Activated B cell treated with CpG ODN at 0.5 μM for 24 hours (primary cell): ENCODE measurements at places on chromosomes 2 and 18. TPM values are rescaled to one million over a fixed set of nuclear protein-coding genes. Genes with fewer than 3 reads are reported as not detected.

FARP2 gene
- total RNA-seq, result 74.7 and 91.2 TPM in 2 replicates

SPP2 gene
- not detected in 2 replicates for total RNA-seq

RAPH1 gene
- total RNA-seq, result 0.11 and 0.20 TPM in 2 replicates

EFHD1 gene
- total RNA-seq, result not detected in 2 replicates

RAB6C gene
- not detected in 2 replicates for total RNA-seq

CD8B2 gene
- total RNA-seq, result not detected in 2 replicates

TUBA3D gene
- not detected in 2 replicates for total RNA-seq

SERTAD2 gene
- total RNA-seq, result 45.6 and 47.3 TPM in 2 replicates

B4GALT6 gene
- 3.1 and 3.8 TPM in 2 replicates for total RNA-seq

UNC50 gene
- 35.3 and 36.3 TPM in 2 replicates for total RNA-seq

MFSD6 gene
- total RNA-seq, result 20.0 and 21.5 TPM in 2 replicates

FHOD3 gene
- not detected in 2 replicates for total RNA-seq

ACVR1C gene
- 0.20 and 0.32 TPM in 2 replicates for total RNA-seq

IL1RN gene
- total RNA-seq, result 0.32 TPM in 1 of 2 replicates, not detected in the other

PIKFYVE gene
- 92.2 and 106 TPM in 2 replicates for total RNA-seq

BOLL gene
- total RNA-seq, result not detected in 2 replicates

PXDN gene
- 1.1 and 1.4 TPM in 2 replicates for total RNA-seq

PFN4 gene
- total RNA-seq, result 0.34 and 0.60 TPM in 2 replicates

WNT6 gene
- total RNA-seq, result 0.83 and 0.89 TPM in 2 replicates

GLI2 gene
- not detected in 2 replicates for total RNA-seq

SGPP2 gene
- total RNA-seq, result 12.4 and 12.7 TPM in 2 replicates

GPN1 gene
- 36.9 and 39.3 TPM in 2 replicates for total RNA-seq

TNS1 gene
- 0.10 and 0.13 TPM in 2 replicates for total RNA-seq

AAK1 gene
- total RNA-seq, result 4.7 and 5.6 TPM in 2 replicates

SSB gene
- 94.7 and 100 TPM in 2 replicates for total RNA-seq

PROKR1 gene
- total RNA-seq, result 0.05 and 0.09 TPM in 2 replicates

TSGA10 gene
- 18.5 and 20.4 TPM in 2 replicates for total RNA-seq

CBLN2 gene
- total RNA-seq, result 0.09 TPM in 1 of 2 replicates, not detected in the other

UGT1A1 gene
- not detected in 2 replicates for total RNA-seq

CYP27A1 gene
- 0.49 and 0.55 TPM in 2 replicates for total RNA-seq

CNTNAP5 gene
- total RNA-seq, result not detected in 2 replicates

FIGN gene
- total RNA-seq, result not detected in 2 replicates

GLB1L gene
- 4.5 and 4.6 TPM in 2 replicates for total RNA-seq

OSR1 gene
- total RNA-seq, result not detected in 2 replicates

SLC38A11 gene
- 2.2 and 2.6 TPM in 2 replicates for total RNA-seq

NAB1 gene
- 26.9 and 31.3 TPM in 2 replicates for total RNA-seq

NYAP2 gene
- total RNA-seq, result 0.07 TPM in 1 of 2 replicates, not detected in the other

AOX1 gene
- 0.24 TPM in 1 of 2 replicates, not detected in the other for total RNA-seq

EDAR gene
- total RNA-seq, result not detected in 2 replicates

LAPTM4A gene
- total RNA-seq, result 47.2 and 48.8 TPM in 2 replicates

OTX1 gene
- not detected in 2 replicates for total RNA-seq

CKAP2L gene
- 1.2 TPM in 2 replicates for total RNA-seq

TNFRSF11A gene
- 0.07 and 0.24 TPM in 2 replicates for total RNA-seq

ZNF513 gene
- total RNA-seq, result 30.1 and 32.8 TPM in 2 replicates

FKBP1B gene
- 1.4 and 2.3 TPM in 2 replicates for total RNA-seq

ALLC gene
- not detected in 2 replicates for total RNA-seq

GALNT14 gene
- 6.6 and 7.9 TPM in 2 replicates for total RNA-seq

OTOF gene
- not detected in 2 replicates for total RNA-seq

CAPN14 gene
- 2.4 and 3.3 TPM in 2 replicates for total RNA-seq

ASIC4 gene
- 0.15 TPM in 1 of 2 replicates, not detected in the other for total RNA-seq

ZC3H8 gene
- 17.2 and 25.7 TPM in 2 replicates for total RNA-seq

MOCOS gene
- 0.39 and 0.42 TPM in 2 replicates for total RNA-seq

AGAP1 gene
- total RNA-seq, result not detected in 2 replicates

CDH19 gene
- not detected in 2 replicates for total RNA-seq

ASAP2 gene
- not detected in 2 replicates for total RNA-seq
